ENCODE measurements at places on chromosomes 3 and 15. TPM values are rescaled to one million over a fixed set of nuclear protein-coding genes. Genes with fewer than 3 reads are reported as not detected.

- DNase-seq = no peak
These were observed 22.2 kb downstream of the NXPE3 start for GRCh38 chr3:101801174-101801573.

DNA sequence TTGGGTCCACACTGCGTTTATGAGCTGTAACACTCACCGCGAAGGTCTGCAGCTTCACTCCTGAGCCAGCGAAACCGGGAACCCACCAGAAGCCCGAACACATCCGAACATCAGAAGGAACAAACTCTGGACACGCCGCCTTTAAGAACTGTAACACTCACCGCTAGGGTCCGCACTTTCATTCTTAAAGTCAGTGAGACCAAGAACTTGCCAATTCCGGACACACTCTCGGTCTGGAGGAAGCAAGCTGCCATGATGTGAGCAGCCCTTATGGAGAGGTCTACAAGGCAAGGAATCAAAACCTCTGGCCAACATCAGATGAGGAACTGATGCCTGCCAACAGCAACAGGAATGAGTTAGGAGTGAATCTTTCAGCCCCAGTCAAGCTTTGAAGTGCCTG lies 62.9 kb downstream of the SLC28A2 start:
- DNase-seq = no peak

Gene CCR3
- total RNA-seq = not detected

DNA sequence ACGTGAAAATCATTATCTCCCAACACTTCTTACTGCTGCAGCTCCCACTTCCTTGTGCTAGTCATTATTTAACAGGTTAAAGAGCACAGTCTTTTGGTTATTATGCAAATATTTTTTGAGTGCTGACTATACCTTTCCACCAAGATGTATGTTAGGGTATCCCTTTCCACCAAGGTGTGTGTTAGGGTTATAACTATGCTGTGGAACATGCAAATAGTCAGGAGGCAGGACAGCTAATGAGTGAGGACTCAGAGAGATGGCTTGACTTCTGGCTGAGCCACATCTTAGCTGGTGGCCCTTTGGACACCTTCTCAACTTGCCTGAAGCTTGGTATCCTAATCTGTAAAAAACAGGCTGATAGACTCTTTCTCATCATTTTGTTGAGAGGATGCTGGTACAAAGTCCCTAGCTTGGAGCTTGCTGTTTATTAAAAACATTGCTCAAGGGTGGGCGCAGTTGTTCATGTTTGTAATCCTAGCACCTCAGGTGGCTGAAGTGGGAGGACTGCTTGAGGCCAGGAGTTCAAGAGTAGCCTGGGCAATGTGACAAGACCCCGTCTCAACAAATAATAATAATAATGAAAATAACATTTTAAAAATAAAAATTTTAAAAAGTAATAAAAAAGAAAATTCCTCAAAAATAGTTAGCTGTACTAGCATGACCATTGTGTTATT lies 160.5 kb upstream of the ADAMTS9 start:
- DNase-seq = no peak
